ENCODE measurements at places on chromosomes 7 and 10.

DNA sequence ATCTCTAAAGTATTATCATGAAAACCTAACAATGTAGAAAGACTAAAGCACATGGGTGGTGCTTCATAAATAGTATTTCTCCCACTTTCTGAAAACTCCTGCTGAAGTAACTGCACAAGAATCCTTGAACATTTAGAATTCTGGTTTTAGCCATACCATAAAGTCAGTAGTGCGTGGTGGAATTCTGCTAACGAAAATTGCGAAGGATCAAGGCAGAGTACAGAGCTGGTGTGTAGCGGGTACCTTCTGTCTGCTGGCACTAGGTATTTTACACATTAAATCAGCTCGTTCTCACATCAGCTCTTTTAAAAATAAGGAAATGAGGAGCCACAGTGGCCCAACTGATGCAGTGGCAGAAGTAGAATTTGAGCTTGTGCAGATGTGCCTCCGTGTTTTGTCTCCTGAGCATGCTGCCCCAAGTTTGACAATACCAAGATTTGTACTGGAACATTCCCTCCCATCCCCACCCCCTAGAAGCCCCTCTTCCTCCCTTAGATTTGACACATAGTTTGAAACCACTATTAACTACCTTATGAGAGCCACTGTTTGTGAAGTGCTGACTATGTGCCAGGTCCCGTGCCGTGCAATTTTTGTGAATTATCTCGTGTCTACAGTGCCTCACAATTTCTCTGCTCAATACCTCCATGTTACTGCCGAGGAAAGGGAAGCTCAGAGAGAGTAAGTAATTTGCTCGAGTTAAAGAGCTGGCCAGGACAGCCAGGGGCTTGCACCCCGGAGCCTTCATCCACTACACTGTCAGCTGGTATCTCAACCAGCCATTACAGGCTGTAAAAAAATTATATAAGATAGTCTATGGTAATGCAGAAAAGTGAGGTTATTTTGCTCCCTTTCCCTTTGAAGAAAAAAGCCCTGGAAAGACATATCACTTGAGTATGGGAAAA lies 66.9 kb downstream of the EGFR start:
- no peak for DNase-seq

DNA sequence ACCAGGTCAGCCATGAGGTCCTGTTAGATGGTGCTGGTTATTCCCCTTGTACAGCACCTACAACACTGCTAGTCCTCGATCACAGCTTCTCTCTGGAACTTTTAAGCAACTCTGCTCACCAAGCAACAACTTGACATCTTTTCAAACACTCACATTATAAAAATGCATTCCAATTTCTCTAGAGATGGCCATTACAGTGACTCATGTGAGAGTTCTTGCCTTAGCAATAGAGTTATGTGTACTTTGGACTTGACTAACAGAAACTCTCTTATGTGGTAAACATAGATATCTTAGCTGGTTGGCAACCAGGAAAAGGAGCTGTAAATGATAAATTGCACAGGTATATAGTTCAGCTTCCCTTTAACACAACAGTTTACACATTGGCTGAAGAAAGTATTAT lies 122.2 kb downstream of the PDE1C start:
- DNase-seq, result peak; percentile 42

DNA sequence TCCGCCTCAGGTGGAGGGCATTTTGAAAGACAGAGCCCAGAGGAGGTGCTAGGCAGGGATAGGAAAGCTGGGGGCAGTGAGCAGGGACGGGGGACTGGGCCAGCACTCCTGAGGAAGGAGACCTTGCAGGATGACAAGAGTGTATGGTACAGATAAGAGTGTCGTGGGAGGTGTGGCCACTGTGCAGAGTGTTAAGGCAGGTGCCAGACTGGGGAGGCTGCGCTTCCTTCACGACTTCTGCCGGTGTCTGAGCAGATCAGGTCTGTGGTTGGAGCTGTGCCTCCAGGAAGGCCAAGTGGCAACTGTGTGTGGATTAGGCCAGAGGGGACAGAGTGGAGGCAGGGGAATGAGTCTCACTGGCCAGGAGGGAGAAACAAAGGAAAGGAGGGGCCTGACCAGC lies 161.7 kb downstream of the HIBADH start:
- no peak for DNase-seq

GRCh38 chr10:130689743-130690626 lies 553.8 kb downstream of the GLRX3 start:
- DNase-seq, result no peak

- DNase-seq, result no peak
Measured at GRCh38 chr10:124088915-124089314, 4.5 kb downstream of the CHST15 start.

GRCh38 chr10:34547291-34547690 lies 267.8 kb downstream of the PARD3 start:
- DNase-seq, result no peak

- no peak for DNase-seq
Measured at GRCh38 chr10:87546210-87546609, 41.5 kb downstream of the MINPP1 start.
